Mucosa of gallbladder (tissue), 1 donor: ENCODE measurements at places on chromosomes 6 and 20. TPM values are rescaled to one million over a fixed set of nuclear protein-coding genes. Genes with fewer than 3 reads are reported as not detected.

DNA sequence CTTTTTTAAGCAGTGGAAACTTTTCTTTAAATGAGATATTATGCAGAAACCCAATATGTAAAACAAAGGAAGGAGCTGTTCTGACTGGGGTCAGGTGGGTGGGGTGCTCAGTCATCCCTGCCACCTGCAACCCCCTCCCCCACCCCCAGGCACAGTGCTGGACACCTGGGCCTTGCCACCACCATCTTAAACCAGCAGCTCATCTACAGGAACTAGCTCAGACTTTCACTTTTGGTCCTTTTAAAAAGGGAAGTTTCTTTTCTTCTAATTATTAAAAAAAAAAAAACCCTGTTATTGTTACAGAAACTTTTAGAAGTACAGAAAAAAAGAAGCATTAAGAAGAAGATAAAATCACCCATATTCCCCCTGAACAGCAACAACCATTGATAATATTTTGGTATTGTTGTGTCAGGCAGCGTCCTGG is 37.1 kb downstream of the PPP1R16B start:
- no peak for DNase-seq

The GCM1 gene
- not detected for total RNA-seq

GRCh38 chr6:7207720-7208119 is 100.0 kb downstream of the RREB1 start:
- DNase-seq = no peak

The TFAP2D gene
- total RNA-seq = not detected

DNA sequence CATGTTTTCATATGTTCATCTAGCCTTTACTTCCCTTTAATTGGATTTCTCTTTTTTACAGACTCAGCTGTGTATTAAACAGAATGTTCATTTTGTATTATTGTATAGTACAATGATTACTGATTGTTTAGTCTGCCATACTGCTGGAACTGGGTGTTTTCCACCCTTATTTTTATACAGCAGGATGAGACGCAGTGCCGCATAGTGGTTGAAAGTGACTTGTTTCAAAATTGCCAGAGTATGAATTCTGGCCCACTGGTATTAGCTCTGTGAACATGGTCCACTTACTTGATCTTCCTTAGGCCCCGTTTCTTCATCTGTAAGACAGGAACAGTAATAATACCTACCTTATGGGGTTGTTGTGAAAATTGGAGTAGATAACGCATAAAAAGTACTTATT is 22.1 kb downstream of the AFDN start:
- no peak for DNase-seq

The RSPO4 gene
- 0.26 TPM for total RNA-seq
